T-cell (primary cell): ENCODE measurements at places on chromosomes 16 and 17.

DNA sequence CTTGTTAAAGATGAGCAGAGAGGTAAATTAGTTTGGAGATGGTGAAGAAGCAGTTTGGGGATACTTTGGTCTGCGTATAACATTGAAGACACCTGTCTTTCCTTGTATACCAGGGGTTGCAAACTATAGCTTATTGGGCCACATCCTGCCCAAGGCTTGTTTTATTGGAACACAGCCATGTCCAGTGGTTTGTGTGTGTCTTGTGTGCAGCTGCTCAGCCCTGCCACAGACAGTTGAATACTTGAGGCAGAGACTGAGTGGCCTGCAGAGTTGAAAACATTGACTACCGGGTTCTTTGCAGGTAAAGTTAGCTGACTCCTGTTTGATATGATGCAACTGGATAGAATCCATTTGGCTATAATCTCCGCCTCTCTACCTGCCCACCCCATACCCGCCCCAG is 224.4 kb downstream of the PRKCA start:
- no peak for DNase-seq

DNA sequence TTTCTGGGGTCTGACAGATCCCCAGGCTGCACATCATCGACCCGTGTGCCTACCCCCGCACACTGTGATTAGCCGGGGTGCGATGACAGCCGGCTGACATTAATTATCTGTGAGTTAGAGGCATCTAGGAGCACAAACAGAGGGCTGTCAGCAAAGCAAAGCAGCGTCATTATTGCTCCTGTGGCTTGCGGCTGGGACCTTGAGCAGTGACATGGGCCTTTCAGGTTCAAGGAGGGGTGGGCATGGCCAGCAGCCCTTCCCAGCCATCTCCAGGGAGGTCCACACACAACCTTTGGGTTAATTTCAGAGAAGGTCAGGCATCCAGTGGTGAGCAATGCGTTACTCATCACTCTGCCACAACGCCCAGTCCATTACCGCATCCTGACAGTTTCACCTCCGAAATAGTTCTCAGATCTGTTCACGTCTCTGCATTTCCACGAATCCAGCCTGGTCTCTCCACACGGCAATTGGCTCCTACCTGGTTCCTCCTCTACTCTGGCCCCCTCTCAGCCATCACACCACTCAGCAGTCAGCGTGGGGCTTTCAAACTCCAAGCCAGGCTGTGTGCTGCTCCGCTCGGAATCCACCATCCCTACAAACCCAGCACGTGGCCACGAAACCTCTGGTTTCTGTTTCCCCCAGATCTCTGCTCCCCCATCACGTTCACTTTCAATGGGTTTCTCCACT is 249.7 kb upstream of the C16orf82 start:
- no peak for DNase-seq

DNA sequence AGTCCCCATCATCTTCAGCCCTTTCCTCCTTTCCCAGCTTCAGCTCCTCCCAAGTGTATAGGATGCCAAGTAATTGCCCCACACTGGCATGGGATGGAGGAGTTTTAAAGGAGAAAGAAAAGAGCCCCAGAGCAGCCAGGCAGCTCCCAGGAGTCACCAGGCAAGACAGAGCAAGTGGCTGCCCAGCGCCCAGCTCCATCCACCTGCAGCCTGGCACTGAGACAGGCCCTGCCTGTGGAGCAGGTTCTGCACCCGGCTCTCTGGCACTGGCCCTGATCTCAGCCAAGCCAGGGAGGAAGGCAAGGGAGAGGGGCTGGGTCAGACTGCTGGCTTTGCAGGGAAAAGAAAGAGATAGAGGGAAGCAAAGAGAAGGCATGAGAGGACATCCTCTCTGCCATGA is 21.7 kb downstream of the FOXN1 start:
- DNase-seq = no peak

DNA sequence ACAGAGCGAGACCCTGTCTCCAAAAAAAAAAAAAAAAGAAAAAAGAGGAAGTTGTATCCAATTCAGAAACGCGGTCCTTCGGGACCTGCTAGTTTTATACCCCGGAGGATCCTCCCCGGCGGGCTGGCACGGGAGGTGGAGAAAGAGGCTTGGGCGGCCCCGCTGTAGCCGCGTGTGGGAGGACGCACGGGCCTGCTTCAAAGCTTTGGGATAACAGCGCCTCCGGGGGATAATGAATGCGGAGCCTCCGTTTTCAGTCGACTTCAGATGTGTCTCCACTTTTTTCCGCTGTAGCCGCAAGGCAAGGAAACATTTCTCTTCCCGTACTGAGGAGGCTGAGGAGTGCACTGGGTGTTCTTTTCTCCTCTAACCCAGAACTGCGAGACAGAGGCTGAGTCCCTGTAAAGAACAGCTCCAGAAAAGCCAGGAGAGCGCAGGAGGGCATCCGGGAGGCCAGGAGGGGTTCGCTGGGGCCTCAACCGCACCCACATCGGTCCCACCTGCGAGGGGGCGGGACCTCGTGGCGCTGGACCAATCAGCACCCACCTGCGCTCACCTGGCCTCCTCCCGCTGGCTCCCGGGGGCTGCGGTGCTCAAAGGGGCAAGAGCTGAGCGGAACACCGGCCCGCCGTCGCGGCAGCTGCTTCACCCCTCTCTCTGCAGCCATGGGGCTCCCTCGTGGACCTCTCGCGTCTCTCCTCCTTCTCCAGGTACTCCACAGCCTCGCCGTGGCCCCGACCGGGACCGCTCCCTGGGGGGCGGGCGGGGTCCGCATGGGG is at the start of gene CDH3:
TSS of gene CDH3 (plus strand) at position 596 of the 779 bp plus-strand sequence. CDS start at position 666, 70 bp downstream.
- peak; percentile 4 for DNase-seq

GRCh38 chr17:82400206-82400605 is 17.9 kb upstream of the HEXD start:
- DNase-seq = no peak

DNA sequence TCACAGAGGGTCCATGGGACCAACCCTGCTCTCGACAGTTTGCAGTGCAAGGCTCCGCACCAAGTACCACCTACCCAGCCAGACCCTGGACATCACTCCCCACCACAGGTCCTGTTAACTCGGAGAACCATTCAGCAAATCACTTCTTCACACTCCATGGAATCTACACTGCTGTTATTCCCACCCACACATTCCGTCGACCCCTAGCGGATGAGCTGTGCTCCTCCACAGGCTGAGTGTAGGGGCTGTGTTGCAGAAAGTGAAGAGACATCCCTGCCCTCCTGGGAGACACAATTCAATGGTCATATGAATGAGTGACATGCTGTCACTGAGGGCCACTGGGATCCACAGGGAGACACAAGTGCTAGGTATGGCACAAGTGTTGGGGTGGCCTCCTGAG is 27.5 kb downstream of the MPG start:
- no peak for DNase-seq

DNA sequence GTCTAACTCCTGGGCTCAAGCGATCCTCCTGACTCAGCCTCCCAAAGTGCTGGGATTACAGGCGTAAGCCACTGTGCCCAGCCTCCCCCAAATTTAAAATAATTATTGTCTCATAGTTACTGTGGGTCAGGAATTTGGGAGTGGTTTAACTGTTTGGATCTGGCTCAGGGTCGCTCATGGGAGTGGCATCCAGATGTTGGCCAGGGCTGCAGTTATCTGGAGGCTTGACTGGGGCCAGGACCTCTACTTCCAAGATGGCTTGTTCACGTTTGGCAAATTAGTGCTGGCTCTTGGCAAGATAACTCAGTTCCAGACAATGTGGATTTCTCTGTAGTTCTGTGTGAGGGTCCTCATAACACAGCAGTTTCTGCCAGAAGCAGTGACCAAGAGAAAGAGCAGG is 8.0 kb downstream of the TEN1 start:
- no peak for DNase-seq

- peak; percentile 72 for DNase-seq
Measured at GRCh38 chr17:42798383-42799380, at the start of the genes CNTD1 and COA3. TSS of gene CNTD1 (plus strand) at chr17:42798861. CDS start at chr17:42799068, 207 bp downstream. TSS of gene COA3 (minus strand) at chr17:42798704. CDS start at chr17:42798681, 23 bp downstream.

DNA sequence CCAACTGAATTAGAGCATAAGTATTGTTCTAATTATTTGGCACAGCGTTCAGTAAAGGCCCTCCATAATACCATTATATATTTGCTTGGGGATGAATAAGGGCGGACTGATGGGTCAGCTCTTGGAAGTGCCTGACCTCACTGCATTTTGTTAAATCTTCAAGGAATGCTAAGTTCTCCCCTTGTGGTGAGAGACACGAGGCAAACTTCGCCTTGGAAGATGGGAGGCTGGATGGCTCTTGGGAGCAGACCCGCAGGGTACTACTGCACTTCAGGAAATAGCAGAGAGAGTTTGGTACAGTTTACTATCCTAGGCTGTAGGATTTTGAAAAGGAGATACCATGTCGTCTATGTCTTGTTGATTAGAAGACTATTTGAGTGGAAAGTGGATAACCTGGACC is 87.0 kb upstream of the RPRML start:
- DNase-seq = no peak

DNA sequence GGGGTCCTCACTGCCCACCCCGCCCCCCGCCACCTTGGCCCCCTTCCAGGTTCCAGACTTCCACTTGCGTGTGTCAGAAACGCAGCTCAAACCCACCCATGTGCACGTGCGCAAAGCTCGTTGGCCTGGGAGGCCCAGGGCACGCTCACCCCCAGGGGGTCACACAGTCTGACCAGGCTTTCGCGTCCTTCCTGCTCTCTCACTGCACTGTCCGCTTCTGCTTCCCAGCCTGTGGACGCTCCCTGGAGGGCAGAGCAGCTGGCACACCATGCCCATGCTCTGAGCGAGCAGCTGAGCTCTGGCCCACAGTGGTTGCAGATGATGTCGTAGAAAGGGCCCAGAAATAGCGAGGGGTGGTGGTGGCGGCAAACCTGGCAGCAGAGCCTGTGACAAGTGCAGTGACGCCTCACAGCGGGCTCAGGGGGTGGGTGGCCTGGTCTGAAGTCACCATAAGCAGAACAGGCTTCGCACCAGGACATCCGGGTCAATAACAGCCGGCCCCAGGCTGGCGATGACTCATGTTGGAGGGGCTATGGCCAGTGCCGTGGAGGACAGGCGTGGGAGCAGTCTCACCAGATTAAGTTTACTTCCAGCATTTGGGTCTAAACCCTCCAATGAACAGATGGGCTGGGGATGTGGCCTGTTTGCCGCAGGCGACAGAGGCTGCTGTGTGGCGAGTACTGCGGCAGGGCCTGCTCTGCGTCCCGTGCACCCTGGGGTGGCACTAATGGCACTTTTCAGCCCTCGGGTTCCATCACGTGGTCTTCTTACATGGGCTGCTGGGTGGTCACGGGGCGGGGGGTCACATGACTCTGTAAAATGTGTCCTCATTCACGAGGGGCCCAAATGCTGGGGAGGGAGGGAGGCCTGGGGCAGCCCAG is 49.0 kb downstream of the NT5M start:
- DNase-seq = no peak

- no peak for DNase-seq
Measured at GRCh38 chr17:57823469-57824401, 26.1 kb downstream of the MRPS23 start.

- peak; percentile 68 for DNase-seq
Measured at GRCh38 chr17:58513965-58514769, at the start of gene MTMR4. TSS of gene MTMR4 (minus strand) at chr17:58514638. CDS start at chr17:58514407, 231 bp downstream.

GRCh38 chr16:82936941-82937551 is 310.3 kb downstream of the CDH13 start:
- no peak for DNase-seq

DNA sequence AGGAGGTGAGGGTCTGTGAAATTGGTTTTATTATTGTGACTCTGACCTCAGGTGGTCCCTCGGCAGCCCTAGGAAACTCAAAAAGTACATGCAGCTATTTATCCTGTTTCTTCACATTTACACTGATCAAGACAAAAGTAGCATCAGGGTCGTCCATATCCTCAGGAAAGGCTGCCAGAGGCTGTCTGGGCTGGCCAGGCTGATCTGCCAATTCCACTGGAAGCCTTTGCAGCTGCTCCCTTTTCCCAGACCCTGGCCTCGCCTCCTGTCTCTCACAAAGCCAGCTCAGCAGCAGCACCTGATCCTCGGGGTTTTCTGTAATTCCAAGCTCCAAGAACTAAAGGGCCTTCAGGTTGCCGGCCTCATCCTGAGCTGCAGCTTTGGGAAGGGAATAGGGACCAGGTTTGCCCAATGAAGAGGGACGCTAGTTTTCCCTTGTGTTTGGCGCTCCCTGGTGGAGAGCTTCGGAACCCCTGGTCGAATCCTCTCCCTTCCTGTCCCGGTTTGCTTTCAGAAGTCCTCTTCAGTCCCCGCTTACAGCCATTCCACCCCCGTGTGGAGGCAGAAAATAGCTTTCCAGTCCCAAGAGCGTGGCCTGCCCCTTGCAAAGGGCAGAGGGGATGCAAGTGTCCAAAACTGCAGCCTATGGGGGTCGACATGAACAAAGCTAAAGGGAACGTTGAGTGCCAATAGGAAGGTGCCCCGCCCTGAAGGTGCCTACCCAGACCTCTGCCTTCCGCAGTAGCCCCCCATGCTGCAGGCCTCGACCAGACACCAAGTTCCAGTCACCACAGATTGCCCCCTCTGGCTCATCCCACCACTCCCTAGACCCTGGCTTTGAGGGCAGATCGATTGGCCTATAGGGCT is 13.4 kb downstream of the MFSD6L start:
- no peak for DNase-seq

GRCh38 chr16:74760007-74760767 is 14.4 kb downstream of the FA2H start:
- no peak for DNase-seq

- DNase-seq = no peak
Measured at GRCh38 chr16:66036793-66037715, 329.4 kb upstream of the CDH5 start.

- DNase-seq = no peak
Measured at GRCh38 chr17:66347661-66348514, 45.5 kb downstream of the PRKCA start.

DNA sequence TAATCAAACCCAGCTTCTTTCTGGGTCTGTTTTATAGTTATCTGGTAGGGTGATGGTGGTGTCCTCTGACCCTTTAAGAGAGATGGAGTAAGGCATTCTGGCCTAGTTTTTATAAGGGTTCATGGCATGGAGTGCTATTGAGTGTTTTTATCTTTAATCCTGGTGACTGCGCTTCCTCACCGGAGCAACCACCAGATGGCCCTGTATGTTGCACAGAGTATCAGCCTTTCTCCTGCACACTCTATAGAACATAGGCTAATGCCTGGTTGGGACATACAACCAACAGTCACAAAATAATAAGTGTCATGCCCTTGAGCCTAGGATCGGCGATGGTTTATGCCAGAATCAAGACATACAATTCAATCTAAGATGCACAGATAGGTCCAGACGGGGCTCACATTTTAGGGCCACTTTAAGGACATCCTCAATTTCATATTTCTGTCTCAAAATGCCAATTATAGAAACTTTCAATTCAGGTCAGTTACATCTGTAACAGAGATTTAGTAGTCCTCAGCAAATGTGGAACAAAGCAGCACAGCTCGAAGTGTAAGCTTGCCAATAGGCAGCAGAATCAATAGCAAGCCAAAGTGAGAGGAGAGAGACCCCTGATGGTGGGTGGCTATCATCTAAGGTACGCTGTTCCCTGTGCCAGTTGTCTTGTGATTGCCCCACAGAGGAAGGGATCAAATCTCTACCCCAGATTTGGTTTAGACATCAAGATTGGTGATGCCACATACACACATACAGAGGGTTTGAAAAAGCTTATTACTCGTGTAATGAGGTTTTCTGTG is 37.2 kb upstream of the HOXB9 start:
- DNase-seq = no peak

GRCh38 chr16:11674818-11675560 is 6.7 kb downstream of the SNN start:
- DNase-seq = no peak
